Colonic mucosa (tissue), 4 donors: ENCODE measurements at places on chromosomes 2 and 18.
A peak's percentile ranks its signal among the peaks of the same experiment; 100 is the strongest.

GRCh38 chr2:126932966-126933710 is 34.4 kb downstream of the TEX51 start:
- DNase-seq: no peak

DNA sequence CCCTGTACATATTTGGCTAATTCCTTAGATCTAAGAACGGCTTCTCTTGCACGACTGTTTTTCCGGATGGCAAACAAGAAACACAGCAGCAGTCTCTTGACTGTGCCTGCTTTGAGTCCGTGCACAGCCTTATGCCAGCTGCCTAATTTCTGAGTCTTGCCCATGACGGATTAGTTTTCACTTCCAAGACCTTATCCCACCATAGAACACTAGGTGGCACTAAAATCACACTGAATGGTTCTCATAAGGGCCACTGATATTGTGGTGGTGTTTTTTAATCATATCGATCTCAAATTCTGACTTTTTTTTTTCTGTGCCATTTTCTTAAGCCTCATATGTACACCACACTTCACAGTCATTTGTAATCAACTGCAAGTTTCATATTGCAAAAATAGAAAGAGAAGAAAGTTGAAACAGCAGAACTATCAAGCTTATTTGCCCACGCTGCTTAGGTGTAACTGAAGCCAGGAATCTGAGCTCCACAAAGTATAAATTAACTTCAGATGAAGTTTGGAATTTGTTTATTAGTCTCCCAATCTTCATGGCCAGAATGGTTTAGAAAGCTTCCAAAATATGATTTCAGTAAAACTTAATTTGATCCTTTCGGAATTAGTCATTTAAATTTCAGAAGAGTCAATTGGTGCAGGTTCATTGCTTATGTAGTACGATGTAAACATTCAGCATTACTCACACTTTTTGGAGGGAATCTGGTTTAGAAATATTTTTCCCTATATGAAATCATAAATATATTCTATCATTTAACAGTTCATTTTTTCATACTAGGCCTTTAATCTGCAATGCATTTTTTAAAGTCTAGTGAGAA is 45.5 kb upstream of the SCN7A start:
- peak; percentile 26 for DNase-seq

DNA sequence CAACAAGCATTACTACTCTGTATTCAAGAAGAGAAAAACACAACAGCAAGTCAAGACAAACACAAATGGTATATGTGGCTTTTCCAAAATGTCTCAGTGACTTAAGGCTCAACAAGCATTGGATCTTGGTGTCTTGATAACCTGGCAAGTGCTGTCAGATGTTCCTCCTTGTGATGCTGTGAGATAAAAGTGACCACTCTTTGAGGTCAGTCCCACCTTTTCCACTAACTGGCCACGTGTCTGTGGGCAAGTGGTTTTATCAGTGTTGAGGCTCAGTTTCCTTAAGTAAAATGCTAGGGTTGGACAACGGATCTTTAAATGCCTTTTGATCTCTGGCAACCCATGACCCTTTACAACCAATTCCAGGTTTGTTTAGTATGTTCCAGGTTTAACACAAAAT is 98.7 kb downstream of the BCL2 start:
- no peak for DNase-seq

DNA sequence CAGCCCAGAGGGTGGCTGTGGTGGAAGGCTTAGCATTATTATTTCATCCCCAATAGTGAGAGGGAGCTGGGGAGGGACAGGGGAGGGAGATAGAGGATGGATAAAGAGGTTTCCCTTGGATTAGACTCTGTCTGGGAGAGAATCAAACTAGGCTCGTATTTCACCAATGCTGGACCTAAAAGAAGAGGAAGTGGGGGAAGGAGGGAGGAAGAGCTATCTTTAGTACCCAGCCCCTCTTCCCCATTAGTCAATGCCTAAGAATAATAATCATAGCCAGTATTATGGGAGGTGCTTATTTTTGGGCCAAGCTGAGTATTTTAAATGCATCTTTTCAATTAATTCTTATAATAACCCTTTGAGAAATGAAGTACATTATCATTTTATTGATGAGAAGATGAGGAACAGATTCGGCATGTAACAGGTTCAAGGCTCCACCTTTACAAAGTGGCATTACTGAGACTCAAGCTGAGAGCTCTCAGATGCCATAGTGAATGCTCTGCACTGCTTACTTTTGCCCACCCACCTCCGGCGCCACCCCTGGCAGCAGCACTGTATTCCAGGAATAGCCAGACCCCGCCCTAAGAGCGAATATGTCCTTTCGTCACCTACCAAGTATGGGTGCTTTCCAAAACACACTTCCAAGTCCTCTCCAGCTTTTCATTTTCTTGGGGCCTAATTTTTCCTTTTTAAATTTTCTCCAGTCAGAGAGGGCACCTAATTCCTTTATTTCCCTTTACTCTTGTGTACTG is 21.0 kb downstream of the PAX8 start:
- no peak for DNase-seq

DNA sequence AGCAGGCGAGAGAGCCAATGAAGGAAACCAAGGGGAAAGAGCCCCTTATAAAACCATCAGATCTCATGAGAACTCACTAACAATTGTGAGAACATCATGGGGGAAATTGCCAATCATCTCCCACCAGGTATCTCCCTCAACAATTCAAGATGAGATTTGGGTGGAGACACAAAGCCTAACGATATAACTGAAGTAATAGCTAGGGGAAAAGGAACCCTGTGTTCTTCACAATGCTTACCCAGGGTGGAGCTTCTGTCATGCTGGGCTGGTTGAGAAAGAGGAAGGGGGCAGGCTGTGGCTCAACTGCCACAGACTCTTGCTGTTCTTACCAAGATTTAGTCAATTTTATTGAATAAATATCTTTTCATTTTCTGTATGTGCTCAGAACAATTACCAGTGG is 392.1 kb upstream of the HS6ST1 start:
- peak; percentile 13 for DNase-seq

DNA sequence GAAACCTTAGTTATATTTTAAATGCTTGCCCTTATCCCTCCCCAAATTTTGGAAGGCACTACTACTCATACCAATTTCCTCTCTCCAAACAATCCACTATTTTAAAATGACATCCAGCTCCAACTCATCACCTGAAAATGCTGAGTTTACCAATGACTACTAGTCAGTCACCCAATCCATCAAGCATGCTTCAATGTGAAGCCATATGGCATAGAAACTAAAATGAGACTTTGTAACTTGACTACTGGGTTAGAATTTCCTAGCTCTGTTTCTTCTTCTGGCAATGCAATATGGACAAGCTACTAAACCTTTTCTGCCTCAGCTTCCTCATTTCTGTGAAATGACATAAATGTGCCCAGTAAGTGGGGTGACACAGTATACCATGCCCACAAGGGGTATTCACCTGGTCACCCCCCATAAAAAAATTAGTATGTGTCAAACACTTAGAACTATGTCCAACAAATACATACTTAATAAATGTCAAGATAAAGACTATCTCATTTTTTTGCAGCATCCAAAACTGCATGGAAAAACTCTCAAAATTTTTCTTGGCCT is 10.0 kb upstream of the STPG4 start:
- DNase-seq: no peak

DNA sequence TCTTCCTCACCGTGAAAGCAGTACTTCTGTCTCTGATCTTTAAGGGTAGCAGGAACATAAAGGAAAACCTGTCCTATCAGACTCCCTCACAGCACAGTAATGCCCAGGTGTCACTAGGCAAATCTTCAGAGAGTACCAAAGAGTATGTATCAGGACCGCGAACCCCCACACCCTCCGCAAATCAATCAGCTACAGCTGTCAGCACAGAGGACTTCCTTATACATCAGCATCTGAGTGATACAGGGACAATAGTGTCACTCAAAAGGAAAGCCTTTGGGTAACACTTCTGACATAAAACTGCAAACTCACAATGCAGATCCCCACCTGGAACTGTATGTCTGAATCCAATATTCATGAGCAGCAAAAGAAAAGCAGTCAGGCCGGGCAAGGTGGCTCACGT is 2.6 kb downstream of the AFG3L2 start:
- no peak for DNase-seq

DNA sequence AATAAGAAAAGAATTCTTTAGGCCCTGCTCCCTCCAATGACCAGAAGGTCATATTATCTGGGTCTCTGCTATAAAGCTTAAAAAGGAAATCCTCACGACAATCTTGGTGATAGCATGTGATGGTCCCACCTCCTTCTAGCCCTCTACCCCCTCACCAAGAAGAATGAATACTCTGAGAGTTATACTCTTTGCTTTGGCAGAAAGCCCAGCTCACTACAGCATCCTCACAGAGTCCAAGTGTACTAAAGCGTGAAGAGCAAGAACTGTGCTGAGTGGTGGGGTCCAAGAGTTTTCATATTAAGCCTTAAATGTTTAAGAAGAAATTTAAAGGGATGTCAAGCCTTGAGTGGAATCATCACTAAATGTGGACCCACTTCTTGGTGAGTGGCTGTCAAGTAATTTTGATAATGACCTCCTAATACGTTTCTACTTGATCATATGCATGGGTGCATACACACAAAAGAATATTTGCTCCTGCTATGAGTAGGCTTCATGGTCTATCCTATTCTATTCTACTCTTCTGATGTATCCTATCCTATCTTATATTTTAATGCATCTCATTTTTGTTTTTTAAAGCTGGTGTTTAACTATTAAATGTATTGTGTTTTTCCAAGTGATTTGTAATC is 16.5 kb upstream of the SERPINB7 start:
- DNase-seq: no peak

DNA sequence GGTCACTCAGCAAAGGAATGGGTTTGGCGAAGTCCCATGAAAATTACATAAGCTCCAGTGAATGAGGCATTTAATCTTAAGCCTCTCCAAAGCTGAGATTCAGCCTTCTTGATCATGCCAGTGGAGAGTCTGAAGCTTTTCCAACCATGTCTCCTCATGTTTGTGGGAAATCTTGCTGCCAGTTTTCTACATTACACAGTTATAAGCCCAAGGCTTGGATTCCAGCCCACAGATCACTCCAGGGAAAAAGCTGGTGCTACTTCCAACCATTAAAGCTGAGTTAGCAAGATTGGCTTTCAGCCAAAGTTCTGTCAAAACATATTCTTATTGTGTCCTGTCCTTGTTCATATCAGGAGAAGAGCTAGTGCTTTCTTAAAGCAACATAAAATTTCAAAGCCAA is 293.8 kb downstream of the LRRTM4 start:
- no peak for DNase-seq

DNA sequence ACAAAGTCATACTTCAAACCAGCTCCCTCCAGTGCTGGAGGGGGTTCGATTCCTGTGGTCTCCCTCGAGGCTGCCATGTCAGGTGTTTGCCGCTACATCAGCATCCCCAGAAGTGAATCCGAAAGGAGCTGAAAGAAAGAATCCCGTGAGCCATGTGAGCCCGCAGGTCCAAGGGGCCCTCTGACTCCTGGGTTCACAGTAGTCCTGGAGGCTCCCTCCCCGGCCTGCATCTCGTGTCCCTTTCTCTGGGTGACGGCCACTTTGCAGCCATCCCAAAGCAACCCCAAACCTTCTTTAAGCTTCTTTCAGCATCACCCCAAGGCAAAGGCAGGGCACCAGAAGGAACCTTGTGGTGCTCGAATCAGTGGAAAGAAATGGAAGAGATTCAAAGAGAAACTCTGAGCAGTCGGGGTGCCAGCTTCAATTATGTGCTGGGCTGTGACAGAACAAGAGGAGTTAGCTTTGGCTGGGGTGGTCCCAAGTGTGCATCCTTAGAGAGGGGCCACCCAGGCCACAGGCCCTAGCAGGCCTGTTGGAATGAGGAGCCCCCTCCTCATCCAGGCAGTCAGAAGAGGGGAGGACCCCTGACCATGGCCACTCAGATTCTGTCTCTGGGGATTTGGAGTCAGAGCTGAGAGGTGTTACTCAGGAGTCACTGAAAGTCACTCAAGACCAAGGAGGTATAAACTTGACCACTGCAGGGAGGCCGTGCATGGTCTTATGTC is 59.7 kb downstream of the CIB4 start:
- no peak for DNase-seq

GRCh38 chr2:11379558-11379957 is 35.1 kb upstream of the ROCK2 start:
- no peak for DNase-seq

DNA sequence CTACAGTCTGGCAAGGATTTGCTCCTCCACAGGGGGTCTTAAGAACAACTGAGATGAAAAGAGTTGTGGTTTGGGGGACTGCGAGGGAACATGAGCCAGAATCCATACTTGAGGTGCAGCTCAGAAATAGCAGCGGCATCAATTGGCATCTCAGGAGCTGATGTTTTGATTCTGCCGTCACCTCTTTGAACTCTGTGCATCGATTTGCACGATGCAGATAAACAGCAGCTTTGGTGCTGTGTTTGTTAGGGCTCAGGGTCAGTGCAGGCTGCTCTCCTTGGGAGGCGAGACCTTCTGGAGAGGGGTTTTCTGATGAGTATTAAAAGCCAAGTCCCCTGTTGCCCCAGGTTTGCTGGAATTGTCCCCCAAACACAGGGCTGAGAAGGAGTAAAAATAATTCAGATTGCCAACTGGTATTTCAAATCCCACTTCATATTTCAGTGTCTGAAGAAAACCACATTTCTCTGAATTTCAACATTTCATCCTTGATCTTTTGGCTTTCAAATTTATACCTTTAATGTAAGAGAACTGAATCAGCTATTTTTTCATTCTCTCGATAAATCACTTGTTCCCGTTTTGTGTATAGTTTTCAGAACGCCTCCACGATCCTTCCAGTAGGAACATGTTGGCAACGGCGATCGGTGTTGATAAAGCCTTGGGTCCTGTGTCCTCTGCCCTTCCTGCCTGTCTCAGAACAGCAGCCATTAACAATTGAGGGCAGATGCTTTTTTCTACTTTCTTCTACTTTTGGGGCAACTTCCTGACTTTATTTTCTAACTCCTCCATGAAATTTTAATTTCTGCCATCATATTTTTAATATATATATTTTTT is 65.0 kb downstream of the RAB31 start:
- DNase-seq: no peak

GRCh38 chr2:69725706-69726360 is 16.1 kb upstream of the ANXA4 start:
- no peak for DNase-seq

- DNase-seq: no peak
These were observed 122.9 kb downstream of the ZNF521 start for GRCh38 chr18:25229081-25229480.

DNA sequence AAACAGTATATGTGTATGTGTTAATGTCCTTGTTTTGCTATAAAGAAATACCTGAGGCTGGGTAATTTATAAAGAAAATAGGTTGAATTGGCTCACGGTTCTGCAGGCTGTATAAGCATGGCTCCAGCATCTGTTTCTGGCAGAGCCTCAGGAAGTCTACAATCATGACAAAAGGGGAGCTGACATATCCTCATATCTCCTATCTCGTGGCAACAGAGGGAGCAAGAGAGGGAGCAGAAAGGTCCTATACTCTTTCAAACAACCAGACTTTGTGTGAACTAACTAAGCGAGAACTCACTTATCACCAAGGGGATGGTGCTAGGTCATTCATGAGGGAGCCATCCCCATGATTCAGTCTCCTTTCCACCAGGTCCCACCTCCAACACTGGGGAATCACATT is 13.0 kb downstream of the CALCRL start:
- DNase-seq: no peak
